ENCODE measurements at places on chromosomes 5 and 9.

DNA sequence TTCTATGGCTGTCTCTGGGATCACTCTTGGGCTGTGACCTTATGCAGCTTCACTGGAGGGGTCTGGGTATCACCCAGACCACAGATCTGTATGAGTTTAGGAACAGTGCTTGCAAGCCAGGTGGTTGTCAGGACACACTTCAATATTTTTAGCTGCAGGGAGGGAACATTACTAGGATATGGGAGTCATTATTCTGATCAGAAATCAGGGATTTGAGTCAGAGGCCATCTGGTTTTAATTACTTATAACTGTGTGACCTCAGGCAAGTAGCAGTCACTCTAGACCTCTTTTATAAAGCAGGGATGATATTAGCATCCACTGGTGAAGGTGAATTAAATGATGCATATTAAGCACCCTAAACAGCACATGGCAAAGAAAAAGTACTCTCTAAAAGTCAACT lies 60.1 kb upstream of the NMUR2 start:
- DNase-seq: no peak

- DNase-seq: no peak
Measured at GRCh38 chr9:131419026-131419614, 25.2 kb downstream of the PRRC2B start.

- no peak for DNase-seq
Measured at GRCh38 chr5:121660142-121660541, 191.5 kb upstream of the FTMT start.

GRCh38 chr5:138461343-138462125 lies 3.7 kb upstream of the EGR1 start:
- no peak for DNase-seq
